ENCODE measurements at places on chromosomes 7 and 10. TPM values are rescaled to one million over a fixed set of nuclear protein-coding genes. Genes with fewer than 3 reads are reported as not detected.

DNA sequence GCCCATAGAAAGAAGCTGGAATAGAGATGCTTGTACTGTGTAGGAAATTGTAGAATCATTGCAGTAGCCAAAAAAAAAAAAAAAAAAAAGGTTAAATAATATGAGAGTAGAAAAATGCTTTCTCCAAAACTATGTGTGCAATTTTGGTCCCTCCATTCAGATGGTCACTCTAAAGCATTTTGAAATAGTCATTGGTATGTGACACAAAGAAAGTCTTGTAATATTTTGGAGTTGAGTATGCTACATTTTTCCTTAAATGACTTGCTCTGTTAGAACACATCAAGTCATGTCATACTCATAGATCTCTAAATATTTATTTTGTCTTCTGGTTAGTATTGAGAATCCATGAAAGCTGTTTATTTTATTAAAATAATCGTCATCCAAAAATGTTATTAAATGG, 424.4 kb downstream of the PLXDC2 start:
- no peak for DNase-seq

DNA sequence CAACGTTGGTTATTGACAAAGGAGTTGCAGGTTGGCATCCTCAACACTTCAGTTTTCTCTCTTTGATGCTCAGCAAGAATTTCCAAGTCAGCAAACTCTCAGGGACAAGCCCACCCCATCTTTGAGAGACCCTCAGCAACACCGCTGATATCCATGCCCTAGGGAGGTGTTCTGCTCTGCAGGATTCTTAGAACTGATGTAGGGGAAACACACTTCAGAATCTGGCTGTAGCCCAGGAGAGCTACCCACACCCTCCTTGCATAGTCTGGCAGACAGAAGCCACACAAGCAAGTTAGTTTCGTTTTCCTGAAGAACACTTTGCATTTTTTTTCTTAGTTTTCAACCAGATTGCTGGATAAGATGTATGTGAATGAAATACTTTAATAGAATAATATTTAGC, 822 bp downstream of the SAMD9L start:
- peak; percentile 41 for DNase-seq

- no peak for DNase-seq
Measured at GRCh38 chr10:122139627-122140170, 131.4 kb upstream of the BTBD16 start.

- DNase-seq: no peak
Measured at GRCh38 chr10:114273910-114274309, 34.9 kb downstream of the VWA2 start.

GRCh38 chr7:154442939-154443338, 390.7 kb downstream of the DPP6 start:
- DNase-seq: no peak

- DNase-seq: no peak
Measured at GRCh38 chr10:109770663-109771062, 152.6 kb downstream of the XPNPEP1 start.

GRCh38 chr7:22842383-22842941, 19.8 kb upstream of the TOMM7 start:
- DNase-seq: no peak

DNA sequence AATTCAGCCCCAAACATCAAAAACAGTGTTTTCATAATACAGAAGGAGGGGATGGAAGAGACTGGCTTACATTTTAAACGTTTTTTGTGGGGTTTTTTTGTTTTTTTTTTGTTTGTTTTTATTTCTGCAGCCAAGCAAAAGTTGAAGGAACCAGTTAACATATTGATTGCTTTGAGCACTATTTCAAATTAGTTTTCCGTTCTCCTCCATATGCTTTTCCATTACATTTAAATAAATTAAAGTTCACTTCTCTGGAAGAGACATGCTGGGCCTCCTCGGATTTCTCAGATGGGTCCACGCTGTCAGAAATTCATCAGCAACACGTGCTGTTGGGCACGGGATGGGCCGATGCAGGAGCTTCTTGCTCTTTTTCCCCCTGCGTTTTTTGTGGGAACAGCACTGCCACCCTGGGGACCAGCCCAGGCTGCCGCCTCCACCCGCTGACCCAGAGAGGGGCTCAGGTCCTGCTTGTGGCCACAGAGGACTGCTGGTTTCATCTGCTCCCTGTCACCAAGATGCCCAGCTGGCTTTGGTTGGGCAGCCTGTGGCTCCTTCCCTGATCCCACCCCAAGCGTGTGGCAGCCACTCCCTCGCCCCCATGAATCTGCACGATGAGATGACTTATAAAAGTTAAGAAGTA, 67.7 kb upstream of the CHST15 start:
- DNase-seq: no peak

DNA sequence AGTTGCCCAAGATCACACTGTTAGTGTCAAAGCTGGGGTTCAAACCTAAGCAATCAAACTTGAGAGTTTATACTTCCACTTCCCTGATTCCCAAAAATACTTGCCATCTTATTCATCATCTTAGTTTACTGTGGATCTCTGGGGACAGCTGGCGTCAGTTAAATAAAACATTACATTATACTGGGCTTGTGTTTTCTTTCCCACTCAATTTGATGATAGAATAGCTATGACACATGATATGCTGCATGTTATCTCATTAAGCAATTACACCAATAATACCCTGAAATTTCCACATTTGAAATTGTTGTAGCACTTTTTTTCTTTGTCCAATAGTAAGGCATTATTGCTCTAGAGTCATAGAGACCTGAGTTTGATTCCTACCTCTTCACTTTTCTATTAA, 62.9 kb upstream of the MXI1 start:
- no peak for DNase-seq

DNA sequence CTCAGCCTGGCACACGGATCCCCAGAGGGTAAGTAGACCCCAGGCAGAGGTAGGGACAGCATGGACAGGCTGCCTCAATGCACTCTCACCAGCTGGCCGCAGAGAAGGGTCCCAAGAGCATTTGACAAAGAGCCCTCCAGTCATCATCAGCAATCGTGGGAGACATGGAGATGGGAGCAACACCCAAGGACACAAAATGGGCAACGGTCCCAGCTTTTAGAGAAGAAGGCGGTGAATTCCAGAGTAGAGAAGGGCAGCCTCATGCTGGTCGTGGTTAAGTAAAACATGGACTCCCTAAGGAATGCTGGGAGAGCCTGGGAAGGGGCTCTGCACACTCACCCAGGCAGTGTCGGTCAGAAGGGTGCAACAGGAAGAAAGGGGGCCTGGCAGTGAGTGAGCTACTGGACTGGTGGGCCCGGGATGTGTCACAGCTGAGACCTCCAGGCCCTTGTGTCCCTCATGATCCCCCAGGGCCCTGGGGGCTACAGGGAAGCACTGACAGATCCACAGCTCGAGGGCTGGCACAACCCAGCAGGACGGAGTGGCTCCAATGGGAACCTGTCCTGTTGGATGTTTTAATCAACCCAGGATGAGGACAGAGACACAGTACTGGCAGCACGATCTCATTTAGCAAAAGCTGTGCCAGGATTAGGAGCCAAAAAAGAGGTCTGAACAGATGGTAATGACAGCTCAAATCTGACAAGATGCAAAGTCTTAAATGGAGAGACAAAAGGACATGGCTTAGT, 147.1 kb downstream of the NEURL1 start:
- DNase-seq: no peak

DNA sequence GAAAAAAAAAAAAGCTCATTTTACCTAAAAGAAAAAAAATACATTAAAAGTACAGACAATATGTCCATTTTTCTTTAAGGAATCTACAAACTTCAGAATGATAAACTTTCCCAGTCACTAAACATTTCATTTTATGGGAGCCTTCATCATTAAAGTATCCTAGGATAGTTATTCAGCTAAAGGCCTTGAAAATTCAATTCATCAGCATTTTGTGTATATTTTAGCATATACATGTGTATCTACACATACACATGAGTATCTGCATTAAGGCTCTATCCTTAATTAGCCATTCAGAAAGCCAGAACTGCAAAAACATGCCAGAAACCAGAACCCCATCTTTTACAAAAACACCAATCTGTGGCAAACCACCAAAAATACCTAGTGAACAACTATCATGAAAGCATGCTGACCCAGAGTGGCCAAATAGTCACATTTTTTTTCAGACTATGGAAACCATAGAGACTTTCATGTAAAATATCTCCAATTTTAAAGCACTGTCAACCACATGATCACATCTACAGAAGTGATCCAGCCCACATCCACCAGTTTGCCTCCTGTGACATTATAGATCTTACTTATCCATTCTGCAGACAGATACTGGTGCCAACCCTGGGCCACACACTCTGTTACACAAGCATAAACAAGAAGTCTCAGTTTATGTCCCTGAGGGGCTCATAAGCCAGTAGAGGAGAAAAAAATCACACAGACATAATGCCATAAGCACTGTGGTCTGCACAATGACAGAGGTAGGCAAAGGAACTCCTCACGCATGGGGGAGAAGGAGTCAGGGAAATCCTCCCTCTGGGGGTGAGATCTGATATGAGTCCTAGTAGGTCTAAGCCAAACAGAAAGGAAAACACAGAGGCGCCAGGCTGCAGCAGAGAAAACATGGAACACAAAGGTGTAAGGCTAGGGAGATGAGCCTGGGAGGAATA, 79.2 kb downstream of the SRPK2 start:
- DNase-seq: no peak

GRCh38 chr10:61298194-61298593, 155.0 kb downstream of the TMEM26 start:
- DNase-seq: no peak

DNA sequence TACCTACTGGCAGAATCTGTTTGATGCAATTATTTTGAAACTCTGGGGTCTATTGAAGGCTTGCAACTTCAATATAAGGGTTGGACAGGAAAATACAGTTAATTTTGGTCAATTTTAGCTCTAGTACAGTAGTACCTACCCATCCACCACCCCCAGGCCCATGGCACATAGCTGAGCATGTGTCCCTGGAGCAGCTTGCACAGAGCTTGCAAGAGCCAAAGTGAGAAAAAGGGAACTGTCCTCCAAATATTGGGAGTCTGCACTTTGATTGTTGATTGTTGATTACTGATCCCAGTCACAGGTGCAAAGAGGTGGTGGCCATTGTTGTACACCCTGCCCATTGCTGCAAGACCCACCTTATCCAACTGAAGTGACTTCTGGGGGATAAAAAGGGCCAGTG, 52.8 kb downstream of the DDC start:
- DNase-seq: no peak

DNA sequence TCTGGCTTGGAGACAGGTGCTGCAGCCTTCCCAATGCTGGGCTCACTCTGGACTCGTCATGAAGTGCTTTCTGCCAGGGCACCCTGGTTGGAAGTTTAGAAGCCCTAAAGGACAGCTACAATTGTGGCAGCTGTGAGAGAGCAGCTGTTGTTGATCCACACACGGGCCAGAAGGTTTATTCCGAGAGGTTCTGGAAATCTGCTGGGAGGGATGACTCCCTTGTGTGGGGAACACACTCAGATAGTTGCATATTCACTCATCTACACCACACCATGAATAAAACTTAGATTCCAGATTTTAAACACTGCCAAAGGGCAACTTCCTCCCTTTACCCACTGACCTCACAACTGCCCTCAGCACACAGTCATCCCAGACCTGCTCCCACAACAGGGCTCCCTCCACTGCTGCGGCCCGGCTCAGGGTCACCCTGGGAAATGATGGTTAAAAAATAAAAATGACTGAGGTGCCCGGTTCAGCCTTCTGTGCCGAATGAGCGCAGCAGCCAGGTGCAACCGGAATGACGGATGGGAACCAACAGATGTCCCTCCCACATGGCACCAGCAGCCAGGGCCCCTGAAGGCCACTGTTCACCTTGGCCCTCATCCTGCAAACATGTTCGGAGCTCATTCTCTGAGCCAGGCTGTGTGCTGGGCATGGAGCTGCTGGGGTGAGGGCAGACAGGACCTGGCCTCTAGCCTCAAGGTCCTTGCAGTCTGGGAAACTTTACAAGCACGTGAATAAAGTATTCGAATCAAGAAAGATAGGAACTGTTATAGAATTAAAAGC, 40.2 kb downstream of the ASB13 start:
- DNase-seq: no peak

GRCh38 chr10:37584643-37585042, 272.8 kb downstream of the ZNF248 start:
- no peak for DNase-seq

- DNase-seq: no peak
Measured at GRCh38 chr10:112230325-112230988, 46.9 kb upstream of the GPAM start.

DNA sequence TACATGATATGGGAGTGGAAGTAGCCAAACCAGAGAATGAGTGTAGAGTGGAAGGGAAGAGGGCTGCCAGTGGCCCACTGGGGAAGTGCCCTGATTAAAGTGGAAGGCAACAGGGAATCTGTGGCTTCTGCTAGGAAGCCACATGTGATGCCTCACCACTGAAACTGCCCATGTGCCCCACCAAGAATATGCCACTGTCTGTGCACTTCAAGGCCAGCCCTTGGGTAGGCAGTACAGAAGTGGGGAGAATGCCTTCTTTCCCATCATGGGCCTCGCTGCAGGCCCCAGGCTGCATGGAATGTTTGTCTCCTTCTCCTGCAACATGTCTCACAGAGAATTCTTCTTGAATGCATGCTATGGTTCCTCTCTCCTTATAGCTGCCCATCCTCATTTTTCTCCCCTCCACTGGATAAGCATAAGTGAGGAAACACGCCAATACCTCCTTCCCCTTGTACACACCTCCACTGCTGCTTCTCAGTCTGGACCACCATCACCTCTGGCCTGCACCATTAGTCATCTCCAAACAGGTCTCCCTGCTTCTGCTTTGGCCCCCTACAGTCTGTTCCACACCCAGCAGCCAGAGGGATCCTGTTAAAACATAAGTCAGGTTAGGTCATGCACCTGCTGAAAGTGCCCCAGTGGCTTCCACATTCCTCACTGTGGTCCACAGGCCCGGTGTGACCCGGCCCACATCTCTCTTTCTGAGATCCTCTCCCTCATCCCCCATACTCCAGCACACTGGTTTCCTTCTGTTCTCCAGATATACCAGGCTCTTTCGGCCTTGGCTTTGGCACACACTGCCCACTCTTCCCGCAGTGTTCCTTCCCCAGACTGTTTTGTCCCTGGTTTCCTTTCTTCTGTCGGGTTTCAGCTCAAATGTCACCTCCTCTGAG, 37.1 kb downstream of the SNX10 start:
- no peak for DNase-seq

DNA sequence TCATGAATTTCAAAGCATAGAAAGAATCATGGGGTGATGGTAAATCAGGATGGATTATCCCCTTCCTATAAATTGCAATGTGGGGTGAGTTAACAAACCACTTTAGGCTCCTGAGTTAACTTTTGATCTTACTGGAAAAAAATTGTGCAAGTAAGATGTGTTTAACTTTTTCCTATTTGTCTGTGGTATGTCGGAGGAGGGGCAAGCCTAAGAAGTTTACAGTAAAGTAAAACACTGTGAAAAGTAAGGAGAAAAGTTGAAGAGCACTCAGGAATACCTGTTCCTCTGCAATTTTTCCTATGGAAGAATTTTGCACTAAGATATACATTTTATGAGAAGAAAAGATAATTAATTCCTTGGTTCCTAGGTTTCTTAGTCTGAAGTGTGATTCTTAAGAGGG, 44.4 kb downstream of the IFIT5 start:
- DNase-seq: no peak

- DNase-seq: no peak
Measured at GRCh38 chr10:42990721-42991441, 86.0 kb upstream of the RET start.

The FRMD4A gene
- total RNA-seq: 6.1 TPM

The ODAD2 gene
- 0.20 TPM for total RNA-seq

The KCND2 gene
- total RNA-seq: 1.2 TPM

The OR2A5 gene
- not detected for total RNA-seq

The UFSP1 gene
- total RNA-seq: 4.2 TPM

The OPALIN gene
- not detected for total RNA-seq

The PNLIP gene
- total RNA-seq: not detected

The ZNF479 gene
- not detected for total RNA-seq

The LRRC18 gene
- not detected for total RNA-seq

The PTN gene
- total RNA-seq: 0.54 TPM

The INTS1 gene
- total RNA-seq: 177 TPM

The RPEL1 gene
- 0.57 TPM for total RNA-seq

Measured in Calu3 (cell line).